ENCODE measurements at places on chromosomes 5 and 9.

DNA sequence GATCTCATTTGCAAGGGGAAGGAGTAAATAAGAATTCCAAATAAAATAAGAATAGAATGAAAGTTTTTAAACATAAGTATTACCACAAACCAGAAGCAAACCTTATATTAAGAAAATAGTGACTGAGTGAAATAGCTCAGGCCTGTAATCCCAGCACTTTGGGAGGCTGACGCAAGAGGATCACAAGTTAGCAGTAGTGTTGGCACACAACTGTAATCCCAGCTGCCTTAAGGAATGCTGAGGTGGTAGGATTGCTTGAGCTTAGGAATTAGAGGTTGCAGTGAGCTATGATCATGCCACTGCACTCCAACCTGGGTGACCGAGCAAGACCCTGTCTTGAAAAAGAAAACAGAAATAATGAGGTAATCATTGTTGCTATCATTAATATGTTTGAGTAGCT is 47.0 kb downstream of the APC start:
- DNase-seq: no peak

DNA sequence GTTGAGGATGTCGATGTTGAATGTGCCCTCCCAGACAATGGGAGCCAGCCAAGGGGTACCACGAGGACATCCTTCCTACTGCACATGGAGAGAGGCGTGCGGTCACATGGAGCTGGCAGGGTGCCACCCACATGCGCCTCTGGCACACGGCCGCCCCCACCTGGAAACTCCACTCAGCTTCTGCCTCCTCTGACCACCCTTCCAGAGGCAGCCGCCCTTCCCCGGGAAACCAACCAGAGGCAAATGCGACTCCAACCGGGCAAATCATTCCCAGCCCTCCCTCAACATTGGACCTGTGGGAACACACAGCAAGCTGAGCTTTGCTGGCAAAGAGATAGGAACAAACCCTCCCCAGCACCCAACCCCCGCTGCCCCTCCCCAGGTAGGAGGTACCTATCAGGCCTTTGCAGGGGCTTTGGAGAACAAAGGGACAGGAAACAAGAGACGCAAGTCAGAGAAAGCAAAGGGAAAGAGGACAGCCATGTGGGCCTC is 17.5 kb downstream of the ABO start:
- DNase-seq: no peak

DNA sequence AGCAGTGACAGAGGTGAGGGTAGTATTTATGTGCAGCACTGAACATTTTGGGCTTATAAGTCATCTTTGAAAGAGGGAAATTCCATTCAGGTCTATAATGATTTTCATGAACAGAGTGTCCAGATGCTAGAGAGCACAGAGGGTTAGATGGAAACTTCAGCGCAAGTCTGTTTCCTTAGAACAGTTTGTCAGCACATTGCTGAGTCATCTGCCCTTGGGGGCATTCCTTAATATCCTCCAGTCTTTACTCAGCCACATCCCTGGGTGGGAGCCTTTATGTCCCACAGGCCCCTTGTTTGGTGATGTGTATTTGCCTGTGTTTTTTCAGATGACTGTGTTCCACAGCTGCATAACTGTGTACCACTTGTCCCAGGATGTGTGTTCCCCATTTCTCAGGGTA is 138.5 kb upstream of the S1PR3 start:
- DNase-seq: no peak

DNA sequence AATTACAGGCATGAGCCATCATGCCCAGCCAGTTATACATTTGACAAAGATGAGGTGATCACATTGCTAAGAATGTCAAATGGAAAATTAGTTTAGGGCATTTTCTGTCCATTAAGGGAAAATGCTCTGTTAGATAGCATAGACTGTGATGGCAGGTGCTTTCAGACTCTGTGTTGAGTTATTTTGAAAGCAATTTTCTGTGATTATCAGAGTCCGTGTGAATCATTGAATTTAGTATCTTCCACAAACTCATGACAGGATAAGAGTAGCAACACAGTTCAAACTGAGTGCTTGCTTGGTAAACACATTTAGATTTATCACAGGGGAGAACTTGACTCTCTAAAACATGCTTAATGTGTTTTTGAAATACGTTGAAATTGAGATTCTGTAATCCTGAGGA is 69.0 kb downstream of the GAPVD1 start:
- DNase-seq: no peak

- no peak for DNase-seq
Measured at GRCh38 chr5:107154593-107154992, 516.1 kb downstream of the EFNA5 start.

GRCh38 chr5:44729536-44729935 is 79.2 kb upstream of the MRPS30 start:
- no peak for DNase-seq

DNA sequence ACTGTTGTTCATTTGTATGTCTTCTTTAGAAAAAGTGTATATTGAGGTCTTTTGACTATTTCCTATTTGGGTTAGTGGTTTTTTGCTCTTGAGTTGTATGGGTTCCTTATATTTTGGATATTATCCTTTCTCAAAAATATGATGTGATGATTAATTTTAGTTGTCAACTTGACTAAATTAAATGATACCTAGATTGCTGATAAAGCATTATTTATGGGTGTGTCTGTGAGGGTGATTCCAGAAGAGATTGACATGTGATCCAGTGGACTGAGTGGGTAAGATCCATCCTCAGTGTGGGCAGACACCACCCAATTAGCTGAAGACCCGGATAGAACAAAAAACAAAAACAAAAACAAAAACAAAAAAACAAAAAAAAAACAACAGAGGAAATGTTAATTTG is 115.1 kb upstream of the KIF2A start:
- DNase-seq: no peak

DNA sequence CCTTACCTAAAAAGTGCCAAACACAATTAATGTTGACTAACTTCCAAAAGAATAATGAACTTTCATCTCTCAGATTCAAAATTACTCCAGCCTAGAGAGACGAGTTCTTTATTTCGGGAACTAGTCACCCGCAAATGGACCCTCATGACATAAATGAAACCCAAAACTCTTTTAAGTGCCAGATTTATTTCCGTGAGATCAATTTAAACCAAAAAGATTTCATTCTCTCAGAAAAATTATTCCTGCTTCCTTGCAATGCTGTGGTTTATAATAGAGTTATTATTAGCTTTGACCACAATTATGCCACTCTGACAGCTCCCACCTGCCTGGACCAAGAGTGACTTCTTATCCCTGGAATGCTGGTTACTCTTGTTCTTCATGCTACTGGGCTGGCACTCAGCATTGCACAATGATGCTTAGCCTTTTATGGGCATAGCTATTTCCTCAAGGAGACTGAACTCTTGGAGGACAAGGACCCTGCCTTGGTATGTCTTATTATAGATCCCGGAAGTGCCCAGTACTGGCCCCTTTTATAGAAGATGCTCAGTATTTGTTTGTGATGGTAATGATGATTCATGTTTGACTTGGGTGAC is 183.5 kb downstream of the SNX18 start:
- no peak for DNase-seq

DNA sequence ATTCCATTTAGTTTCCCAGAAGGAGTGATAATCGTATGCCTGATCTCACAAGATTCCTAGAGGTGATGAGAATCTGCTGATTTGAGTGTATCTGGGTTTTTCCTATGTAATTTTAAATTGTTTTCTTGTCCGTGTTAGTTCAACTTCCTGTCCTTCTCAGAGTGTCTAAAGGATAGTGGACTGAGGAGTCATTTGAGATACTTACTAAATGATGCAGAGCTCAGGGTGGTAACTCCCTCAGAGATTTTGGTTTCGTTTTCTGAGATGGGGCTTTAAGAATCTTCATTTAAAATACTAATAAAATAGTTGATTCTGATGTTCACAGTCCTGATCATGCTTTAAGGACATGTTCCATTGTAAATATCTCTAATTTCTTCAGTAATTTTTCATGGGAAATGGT is 30.3 kb downstream of the MELK start:
- DNase-seq: no peak

DNA sequence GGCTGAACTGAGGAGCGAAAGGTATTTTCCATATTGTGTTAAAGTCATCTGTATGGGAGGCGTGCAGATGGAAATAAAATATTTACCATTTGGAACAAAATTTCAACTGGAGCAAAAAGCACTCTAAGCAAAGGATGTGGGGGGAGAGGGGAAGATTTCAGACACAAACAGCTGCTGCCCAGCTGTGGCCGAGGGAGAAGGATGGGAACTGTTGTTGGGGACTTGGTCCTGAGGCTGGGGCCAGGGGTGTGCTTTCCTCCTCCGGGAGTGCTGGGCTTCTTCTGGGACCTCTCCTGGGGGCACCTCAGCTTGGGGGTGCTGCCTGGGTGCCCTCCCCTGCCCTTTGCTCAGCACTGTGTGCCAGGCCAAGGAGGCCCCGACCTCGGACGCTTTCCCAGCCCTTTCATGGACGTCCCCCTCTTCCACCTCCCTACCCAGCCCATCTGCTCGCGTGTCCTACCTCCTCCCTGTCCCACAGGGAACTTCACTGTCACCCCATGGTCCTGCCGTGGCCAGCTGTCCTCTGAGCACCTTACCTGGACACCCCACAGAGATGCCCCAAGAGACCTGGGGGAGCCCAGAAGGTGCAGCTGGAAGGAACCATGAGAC is 101.9 kb upstream of the COL5A1 start:
- DNase-seq: no peak

DNA sequence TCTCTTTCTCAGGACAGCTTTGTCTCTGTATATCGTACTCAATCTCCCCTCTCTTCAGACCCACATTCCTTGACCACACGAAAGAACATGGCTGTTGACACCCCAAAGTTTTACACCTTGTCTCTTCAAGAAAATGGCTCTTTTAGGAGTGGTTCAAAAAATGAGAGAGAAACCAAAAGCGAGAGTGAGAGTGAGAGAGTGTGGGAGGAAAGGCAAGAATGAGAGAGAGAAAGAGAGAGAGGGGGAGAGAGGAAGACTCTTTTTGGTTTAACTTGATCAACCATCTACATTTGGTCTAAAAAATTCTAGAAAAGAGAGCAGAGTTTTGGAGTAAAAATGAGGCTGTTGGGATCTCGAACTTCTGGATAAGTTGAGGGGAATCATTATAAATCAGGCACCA is 581.8 kb upstream of the WWC1 start:
- DNase-seq: no peak

DNA sequence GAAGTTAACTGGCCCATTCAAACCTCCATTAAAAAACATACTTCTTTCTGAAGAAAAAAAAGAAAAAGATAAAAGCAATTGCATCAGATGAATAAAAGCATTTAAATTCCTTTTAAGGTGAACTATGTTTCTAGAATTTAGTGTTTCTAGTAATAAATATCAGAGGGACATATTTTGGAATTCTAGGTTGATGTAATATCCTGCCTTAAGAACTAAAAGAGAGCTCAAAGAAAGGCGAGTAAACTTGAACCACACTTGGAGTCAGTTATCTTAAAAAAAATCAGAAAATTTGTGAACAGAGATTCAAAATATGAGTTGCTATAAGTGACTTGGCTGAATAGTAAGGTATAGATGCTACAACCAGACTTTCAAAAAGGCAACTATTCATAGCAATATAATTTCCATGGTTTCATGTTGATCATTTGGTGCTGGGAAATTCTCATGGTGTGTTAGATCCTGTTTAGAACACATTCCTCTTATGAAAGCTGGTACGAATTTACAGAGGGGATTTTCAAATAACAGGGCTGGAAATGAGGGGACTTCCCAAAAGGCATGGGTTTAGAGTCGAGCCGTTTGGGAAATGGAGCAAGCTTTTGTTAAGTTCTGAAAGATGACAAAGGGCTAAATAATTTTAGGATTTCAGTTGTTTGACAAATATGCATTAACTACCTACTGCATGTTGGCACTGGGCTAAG is 37.6 kb upstream of the RAI14 start:
- DNase-seq: no peak

GRCh38 chr5:66553368-66553912 is 42.8 kb upstream of the MAST4 start:
- no peak for DNase-seq

DNA sequence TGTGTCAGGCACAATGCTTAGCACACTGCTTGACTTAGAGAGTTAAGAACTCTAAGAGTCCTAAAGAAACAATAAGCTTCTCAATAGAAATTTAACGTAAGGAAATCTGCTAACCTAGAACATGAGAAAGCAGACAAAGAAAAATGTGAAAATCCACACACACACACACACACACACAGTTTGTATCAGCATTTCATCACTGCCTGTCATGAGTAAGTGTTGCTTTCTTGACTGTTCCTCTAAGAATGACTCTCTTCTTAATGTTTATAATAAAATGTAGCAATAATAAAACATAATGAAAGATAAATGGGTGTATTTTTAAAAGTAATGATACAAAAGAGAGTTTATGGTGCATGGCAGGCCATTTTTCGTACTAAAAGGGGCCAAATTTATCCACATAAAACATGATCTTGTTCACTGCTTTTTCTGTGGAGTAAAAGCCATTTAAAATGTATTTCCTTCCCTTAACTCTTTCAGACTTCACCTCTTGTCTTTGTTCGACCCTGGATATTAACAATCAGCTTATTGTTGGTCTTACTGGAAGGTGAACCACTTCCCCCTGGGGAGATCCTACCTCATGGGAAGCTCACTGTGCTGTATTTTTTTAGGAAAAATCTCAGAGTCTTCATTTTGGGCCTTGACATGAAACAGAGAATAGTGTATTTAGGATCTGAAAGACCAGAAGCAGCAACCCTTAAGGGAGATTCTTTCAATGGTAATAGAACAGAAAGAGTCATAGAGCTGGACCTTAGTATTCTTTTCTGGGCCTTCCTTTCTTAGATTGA is 107.3 kb upstream of the ANKRD55 start:
- DNase-seq: no peak

DNA sequence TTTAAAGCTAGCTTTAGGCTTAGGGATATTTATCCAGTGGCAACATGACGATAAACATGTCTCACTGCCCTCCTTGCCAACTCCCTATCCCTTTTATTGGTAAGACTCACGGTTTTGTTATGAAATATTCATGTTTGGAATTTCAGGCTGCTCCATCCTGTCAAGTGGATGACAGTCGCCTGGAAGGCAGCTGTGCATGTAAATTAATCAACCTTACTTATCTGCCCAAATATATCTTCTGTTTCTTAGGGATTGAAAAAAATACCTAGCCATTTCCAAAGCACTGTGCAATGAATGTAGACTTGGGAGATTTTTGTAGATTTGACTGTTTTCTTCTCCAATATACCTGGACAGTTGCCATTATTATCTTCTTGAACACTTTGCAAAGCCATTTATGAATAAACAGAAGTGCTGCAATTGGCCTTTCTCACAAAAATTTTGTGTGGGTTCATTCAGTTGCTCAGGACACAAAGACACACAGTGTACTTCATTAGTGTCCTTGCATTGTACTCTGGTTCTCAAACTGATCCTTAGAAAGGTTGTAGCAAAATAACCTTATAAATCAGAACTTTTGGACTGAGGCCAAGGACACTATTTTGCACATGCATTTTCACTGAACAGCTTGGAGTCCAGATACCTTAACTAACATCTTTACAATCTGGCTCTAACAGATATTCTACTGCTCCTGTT is 889.4 kb upstream of the SEMA6A start:
- DNase-seq: no peak

DNA sequence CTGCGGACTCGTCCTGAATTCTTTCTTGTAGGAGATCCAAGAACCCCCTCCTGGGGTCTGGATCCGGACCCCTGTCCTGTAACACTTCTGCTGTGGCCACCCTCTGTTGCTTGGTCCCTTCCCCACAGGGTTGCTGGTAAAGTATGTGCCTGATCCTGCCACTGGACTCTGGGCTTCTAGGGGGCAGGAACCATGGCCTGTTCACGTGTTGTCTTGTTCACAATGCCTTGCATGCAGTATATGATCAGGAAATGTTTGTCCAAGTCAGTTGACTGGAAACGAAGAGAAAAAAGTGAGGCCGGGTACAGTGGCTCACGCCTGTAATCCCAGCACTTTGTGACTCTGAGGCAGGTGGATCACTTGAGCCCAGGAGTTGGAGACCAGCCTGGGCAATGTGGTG is 139.3 kb upstream of the ALDH1B1 start:
- no peak for DNase-seq

Measured in stimulated activated CD8-positive, alpha-beta memory T cell treated with anti-CD3 and anti-CD28 coated beads, Interleukin-4, amount 100 ng/mL, for 24 hours (primary cell).